ENCODE measurements at places on chromosomes 5 and 9. TPM values are rescaled to one million over a fixed set of nuclear protein-coding genes. Genes with fewer than 3 reads are reported as not detected.

The GLDC gene
- 0.83 TPM for total RNA-seq

The PCDHB3 gene
- total RNA-seq: under 0.01 TPM

The SLC36A3 gene
- not detected for total RNA-seq

The PCDHGA2 gene
- 3.4 TPM for total RNA-seq

The ARSI gene
- 15.2 TPM for total RNA-seq

The ANKRD34B gene
- not detected for total RNA-seq

The MAMDC4 gene
- 0.28 TPM for total RNA-seq

- peak; percentile 51 for DNase-seq
These were observed 312.2 kb downstream of the SEMA5A start for GRCh38 chr5:9233712-9234111.

- peak; percentile 17 for DNase-seq
These were observed 202.2 kb downstream of the ARL15 start for GRCh38 chr5:54108136-54108535.

DNA sequence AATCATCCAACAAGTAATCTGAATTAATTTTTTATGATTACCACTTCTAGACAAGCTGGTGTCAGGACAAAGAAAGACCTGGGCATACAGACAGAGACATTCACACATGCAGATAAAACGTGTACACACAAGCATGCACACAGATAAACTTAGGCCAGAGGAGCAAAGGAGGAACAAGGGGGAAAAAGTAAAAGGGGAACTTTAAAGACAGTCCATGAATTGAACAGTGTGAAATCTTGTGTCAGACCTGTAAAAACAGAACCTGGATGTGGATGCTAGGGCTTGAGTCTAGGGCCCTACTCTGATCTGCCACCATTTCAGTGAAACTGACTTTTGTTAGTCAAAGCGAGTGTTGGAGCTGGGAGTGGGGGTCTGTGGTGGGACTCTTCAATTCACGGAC lies 11.2 kb upstream of the ZSWIM6 start:
- DNase-seq: no peak

GRCh38 chr9:3398232-3398648 lies 127.6 kb downstream of the RFX3 start:
- DNase-seq: no peak

GRCh38 chr5:146745931-146746577 lies 132.5 kb downstream of the PPP2R2B start:
- DNase-seq: no peak

- DNase-seq: no peak
These were observed 6.0 kb downstream of the TMOD1 start for GRCh38 chr9:97507428-97507984.

GRCh38 chr9:78311075-78311474 lies 14.2 kb downstream of the PSAT1 start:
- no peak for DNase-seq

DNA sequence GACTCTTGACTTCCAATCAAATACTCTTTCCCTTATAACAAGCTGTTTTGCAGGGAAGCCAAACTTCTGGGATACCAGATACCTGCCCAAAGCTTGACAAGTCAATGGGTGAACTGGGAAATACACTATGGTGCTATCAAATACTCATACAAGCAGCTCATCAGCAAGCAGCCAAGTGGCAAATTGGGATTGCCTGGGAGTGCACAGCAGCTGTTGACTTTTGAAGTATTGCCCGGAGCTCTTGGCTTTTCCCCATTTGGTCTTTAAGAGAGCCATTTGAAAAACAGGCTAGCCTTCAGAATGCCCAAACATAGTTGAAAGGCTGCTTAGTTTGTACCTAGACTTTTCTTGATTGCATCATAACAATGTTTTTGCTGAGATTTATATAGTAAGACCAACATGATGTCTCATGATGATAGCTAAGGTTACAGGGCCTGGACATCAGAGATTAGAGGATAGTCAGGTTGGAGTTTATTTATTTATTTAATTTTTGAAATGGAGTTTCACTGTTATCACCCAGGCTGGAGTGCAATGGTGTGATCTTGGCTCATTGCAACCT lies 210.1 kb upstream of the ZNF608 start:
- no peak for DNase-seq

- DNase-seq: no peak
These were observed 29.4 kb upstream of the POMT1 start for GRCh38 chr9:131473198-131473885.

DNA sequence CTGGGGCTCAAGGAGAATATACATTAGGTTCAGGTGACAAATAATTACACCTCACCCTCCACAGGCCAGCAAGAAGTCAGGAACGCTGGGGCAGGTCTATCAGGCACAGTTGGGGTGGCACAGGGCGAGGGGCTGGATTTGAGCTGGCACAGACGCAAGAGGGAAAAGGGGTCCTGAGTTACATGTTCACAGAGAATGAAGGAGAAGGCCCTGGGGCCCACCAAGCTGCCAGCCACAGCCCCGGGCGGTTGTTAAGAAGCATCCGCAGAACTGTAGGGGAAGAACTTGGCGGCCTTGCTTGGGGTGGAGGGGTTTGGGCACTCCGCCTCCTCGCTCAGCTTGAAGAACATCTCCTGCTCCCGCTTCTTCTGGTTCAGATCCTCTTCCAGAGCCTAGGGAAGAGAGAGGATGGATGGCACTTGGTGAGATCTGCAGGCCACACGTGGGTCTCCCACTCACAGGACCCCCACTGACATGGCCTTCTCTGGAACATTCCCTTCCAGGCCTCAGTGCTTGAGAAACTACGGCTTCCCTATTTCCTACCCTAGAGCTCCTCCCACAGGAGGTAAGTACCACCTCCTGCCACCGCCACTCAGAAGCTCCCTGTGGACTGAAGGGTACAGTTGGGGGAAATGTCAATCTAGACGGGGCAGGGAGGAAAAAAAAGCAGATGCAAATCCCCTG lies 38.3 kb upstream of the FBXW11 start:
- no peak for DNase-seq

- DNase-seq: peak; percentile 11
These were observed 679 bp downstream of the DOLK start for GRCh38 chr9:128946571-128947276.

GRCh38 chr9:69047371-69047770 lies 11.8 kb downstream of the FXN start:
- DNase-seq: no peak

DNA sequence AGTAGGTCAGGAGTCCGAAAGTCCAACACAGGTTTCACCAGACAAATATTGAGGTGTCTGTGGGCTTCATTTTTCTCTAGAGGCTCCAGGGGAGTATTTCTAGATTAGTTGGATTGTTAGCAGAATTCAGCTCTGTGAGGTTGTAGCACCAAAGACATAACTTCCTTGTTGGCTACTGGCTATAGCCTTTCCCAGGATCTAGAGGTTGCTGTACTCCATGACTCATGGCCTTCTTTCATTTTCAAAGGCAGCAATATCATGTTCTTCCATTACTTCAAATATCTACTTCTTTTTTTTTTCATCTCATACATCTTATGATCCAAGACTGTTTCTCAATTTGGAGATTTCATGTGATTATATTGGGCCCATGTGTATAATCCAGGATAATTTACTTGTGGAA lies 404.0 kb upstream of the FAM174A start:
- DNase-seq: no peak

DNA sequence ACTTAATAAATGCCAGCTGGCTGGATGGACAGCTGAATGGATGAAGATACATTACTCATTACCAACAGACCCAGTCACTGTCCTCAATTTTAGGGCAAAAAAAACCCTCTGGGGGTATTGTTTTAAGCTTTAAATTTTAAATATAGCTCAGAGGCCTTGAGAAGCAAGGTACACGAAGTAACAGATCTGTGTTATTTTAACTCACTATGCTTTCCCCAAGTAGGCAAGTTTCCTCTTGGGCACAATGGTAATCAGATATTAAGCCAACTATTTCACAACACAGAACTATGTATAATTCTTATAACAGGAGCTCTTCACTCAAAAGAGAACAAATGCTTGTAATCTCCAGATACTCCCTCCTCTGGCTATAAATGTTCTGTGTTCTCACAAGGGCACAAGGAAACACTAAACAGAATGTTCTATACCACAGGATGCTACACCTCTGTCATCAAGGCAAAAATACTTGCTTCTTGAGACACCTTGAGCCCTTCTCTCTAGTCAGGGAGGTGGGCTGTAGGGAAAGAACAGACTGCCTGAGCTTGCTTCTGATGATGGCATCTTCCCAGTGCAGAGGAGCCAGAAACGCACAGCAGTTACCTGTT lies 443.8 kb downstream of the SPOCK1 start:
- DNase-seq: no peak

DNA sequence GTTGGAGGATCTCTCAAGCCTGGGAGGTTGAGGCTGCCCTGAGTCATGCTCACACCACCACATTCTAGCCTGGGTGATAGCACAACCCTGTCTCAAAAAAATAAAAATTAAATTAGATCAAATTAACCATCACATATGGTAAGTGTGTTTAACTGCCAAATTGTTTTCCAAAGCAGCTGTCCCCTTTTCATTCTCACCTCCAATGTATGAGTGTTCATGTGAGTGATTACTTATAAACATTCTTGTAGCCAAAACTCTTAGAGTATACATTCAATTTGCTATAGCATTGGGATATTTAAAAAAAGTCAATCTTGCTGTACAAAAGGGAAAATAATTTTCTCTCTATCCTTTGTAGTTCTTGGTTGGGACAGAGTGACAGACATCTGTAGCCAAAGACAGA lies 53.4 kb upstream of the SNAPC3 start:
- no peak for DNase-seq

GRCh38 chr5:152523964-152524363 lies 118.9 kb upstream of the NMUR2 start:
- no peak for DNase-seq

DNA sequence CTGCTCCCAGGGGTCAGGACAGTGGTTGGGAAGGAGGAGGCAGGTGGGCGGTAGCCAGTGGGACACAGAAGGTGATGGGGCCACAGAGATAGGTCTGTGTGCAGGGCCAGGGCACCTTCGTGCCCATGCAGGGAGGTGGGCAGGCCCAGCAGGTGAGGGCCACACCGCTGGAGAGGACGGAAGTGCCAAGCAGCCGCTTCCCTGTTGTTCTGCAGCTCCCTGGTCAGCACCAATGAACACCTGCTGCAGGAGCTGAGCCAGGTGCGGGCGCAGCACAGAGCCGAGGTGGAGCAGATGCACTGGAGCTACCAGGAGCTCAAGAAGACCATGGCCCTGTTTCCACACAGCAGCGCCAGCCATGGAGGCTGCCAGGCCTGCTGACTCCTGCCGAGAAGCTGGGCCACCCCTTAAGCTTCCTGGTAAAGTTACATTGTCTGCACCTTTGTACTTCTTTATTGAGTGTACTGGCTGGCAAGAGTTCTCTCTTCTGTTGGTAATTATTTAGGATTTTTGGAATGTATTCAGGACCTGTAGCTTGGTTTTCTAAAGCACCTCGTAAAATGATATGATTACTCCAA lies 40.3 kb downstream of the TPPP start:
- no peak for DNase-seq

DNA sequence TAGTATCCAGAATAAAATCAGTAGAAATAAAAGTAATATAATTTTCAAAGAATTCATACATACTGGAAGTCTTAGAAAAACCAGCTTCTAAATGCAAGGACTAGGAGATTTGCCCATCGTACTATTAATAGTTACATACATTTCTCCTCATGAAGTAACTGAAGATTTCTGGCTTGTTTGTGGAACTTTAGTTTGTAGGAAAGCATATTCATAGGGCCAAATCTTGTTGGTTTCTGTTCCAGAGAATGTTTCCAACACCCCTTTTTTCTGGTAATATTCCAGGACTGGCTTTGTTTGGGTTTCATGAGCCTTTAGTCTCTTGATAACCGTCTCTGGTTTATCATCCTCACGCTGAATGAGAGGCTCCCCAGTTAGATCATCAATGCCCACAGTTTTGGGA lies 66.3 kb upstream of the TJP2 start:
- DNase-seq: no peak

- no peak for DNase-seq
These were observed 155.3 kb upstream of the ANKRD55 start for GRCh38 chr5:56388229-56388985.

DNA sequence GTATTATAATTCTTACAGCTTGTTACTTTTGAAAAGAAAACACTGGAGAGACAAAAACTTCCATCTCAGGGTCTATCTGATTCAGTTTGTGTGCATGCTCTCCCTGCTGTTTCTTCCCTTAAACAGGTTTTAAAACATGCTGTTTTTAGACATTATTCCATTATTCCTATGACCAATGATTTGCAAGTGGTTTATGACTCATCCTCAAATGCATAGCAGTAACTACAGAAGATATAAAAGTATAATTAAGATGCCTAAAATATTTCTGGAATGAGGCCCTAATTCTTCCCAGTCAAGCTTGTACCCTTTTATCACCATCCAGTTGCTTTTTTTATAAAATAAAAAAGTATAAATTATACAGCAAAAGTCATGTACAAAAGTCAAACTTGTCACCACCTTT lies 3.7 kb downstream of the DTWD2 start:
- peak; percentile 65 for DNase-seq

GRCh38 chr9:131237931-131238401 lies 38.3 kb downstream of the FAM78A start:
- DNase-seq: peak; percentile 88

GRCh38 chr9:108511307-108511706 lies 344.5 kb downstream of the ACTL7B start:
- peak; percentile 85 for DNase-seq

DNA sequence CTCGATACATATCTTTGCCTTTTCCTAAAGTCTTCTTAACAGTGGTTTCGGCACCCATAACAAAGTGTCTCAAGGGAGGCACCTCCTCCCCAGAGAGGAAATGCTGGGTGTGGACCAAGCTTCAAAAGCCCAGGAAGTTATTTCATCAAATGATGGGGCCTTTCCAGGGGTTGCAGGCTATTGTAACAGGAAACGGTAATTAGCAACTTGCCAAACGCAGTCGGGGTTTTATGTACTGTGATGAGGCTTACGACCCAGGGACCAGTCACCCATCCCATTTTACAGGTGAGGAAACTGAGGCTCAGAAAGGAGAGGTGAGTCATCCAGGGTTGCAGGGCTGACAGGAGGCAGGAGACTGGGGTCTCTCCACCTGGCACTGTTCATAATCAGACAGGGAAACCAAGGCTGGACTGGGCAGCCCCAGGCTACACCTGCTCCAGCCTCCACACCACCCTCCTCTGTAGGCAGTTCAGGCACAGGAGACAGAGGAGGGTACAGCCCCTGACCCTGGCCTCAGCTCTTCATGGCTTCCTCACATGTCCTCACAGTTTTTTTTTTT lies 30.0 kb upstream of the SUSD3 start:
- DNase-seq: no peak

GRCh38 chr9:127444283-127444920 lies 6.8 kb downstream of the RPL12 start:
- no peak for DNase-seq

DNA sequence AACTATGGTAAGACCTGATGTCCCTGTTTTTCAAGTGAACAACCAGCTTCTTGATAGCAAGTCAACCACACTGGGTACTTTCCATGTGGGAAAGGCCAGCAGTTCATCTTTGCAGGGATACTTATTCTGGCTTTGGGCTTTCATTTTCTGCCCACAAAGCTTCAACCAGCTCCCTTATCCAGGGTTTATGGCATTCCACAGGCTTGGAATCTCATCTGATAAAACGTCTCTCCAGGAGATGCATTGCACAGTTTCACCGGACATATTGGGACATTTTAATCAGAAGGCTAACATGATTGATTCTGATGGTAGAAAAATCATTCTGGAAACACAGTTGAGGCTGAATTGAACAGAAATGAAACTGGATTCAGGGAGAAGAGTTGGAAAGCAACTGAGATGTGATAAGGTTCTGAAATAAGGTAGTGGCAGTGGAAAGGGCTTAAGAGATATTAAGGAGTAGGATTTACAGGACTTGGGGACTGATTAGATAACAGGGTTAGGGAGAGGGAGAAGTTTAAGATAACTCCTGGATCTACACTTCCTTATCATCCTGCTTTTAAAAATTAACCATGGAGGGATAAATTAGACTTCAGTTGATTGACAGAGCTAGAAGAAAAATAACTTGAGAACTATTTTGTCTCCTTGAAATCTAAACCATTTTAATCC lies 195.8 kb upstream of the FBXL7 start:
- DNase-seq: no peak
